Activated CD8-positive, alpha-beta memory T cell treated with anti-CD3 and anti-CD28 coated beads, Interleukin-2, amount 50 U/mL, for 4 hours (primary cell): ENCODE measurements at places on chromosomes 11 and 22.
A peak's percentile ranks its signal among the peaks of the same experiment; 100 is the strongest.

DNA sequence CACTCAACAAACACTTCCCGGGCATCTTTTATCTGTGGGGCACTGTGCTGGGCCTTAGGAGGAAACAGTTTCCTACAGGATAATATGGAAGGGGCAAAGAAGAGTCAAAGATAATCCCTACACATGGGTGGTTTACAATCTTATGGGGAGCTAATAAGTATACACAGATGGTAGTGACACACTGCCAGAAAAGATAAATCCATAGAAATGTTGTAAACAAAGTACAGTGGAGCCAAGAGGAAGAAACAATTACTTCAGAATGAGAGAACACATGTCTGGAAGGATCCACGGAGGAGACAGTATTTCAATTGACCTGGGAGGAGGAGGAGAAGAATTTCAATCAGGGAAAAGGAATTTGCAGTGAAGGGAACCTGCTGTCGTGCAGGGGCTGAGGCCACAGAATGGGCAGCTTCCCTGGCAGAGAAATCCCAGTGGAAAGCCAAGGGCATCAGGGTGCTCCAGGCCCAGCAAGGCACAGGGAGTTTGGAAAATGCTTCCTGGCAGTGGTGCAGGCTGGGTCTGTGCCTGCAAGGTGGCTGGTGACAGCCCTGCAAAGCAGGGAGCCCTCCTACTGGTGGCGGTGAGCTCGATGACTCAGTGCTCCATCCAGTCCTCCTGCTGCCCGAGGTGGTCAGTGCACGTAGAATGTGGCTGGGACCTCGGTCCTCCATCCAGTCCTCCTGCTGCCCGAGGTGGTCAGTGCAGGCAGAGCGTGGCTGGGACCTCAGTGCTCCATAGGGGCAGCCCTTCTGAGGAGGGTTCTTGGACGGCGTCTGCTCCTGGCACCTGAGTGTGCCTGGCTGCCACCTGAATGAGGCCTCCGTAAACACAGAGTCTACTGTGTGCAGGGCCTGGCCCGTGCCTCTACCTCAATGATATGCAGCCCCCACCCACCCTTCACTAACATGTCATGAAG is 444.3 kb upstream of the B3GAT1 start:
- DNase-seq: no peak

DNA sequence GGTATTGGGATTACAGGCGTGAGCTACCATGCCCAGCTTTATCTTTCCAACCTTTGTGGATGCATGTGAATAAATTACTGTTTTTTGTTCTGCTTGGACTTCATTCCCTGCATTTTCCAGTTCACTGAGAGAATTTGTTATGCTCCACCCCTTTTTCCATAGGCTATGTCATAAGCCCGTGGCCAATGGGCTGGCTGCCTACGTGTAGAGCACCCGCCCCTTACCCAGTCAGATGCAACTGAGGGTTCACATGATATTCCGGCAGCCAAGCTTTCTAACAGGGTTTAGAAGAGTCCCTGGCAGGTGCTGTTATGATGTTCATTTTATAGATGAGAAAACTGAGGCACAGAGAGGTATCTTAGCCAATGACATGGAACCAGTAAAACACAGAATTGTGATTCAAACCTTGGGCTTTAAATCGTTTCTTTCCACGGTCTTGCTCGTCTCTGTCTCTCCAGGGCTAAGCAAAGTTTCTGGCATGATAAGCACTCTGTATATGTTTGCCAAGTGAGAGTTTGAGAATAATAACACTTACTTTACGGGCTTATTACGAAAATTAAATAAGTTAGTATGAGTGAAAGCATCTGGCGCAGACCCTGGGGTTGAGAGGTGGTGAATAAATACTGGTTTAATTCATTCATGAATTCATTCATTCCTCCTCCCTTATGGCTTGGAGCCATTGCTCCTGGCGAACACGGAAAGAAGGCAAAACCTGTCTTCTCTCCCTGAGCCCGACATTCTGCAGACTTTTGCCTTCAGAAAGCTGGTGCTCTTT is 42.4 kb upstream of the RASD2 start:
- no peak for DNase-seq

DNA sequence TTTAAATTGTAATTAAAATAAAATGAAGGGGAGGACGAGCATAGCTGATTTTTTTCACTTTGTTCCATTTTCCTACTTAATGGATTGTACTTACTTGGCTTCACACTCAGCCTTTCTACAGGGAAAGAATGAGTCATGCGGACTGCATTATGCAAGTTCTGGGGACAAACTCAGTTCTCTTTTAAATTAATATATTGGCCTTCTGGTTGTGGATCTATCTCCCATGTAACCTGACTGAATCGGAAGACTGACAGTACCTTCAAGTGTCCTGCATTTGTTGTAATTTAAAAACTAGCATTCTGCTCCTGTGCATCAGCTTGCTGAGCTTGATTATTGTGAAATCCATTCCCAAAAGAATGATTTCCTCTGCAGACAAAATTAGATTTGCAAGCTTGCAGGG is 12.2 kb downstream of the OR8D1 start:
- DNase-seq: no peak

DNA sequence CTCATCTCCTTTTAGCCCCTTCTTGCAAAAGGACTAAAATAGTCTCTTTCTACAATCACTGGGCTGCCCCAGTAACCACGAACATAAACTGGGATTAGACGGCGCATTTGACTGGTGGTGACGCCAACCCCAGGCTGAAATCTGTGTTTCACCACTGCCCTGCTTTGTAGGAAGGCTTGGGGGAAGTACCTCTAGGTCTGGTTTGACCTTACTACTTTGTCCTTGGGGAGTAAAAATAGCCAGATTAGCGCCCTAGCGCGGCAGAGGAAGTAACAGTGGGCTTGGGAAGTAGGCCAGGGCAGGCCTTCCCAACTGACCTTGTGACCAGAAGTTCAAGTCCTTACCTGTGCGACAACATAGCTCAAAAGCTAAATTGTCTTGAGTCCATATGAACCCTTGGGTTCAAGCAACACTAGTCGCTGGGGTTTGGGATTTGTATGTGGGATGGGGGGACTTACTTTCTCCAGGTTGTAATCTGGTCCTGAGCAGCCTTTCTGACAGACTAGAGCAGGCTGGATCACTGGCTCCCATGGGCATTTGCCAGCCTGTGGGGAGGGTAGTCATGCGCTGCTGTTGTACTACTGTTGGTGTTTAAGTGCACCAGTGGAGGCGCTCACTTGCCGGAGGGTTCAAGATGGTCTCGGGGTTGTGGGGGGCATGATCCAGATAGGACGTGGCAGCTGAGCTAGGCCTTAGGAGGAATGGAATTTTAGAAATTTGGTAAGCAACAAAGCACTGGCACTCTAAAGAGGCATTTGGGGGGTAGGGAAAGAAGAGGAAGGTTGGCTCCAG is 953 bp upstream of the PACS1 start:
- peak; percentile 39 for DNase-seq

DNA sequence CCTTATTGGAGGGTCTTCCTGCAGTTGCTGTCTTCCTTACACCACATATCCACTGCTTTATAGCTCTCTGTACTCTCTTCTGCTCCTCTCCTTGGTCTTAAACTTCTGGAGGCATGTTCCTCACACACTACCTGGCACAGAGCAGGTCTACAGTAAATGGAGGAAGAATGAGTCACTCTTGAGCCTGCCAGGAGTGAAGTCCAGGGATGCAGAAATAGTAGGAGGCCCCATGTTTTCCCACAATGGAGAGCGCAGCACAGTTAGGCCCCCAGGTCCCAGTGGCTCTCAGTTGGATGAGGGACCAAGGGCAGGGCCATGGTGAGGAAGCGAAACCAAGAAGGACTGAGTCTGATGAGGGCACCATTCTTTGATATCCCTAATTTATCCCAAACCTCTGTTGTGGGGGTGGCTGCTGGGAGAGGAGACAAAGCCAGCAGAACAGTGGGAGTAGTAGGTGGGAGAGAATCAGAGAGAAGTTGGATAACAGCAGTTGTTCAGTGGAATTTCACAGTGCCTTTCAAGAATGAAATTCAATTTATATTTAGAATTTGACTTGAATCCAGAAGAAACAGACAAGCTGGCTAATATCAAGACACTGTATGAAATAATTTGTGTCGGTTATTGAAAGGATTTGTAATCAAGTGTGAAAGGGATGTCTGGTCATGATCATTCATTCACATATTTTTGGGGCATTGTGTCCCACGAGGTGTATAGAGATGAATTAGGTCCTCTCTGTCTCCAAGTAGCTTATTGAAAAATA is 187.8 kb downstream of the HIPK3 start:
- DNase-seq: no peak

GRCh38 chr11:76459299-76459698 is 14.5 kb downstream of the EMSY start:
- no peak for DNase-seq

DNA sequence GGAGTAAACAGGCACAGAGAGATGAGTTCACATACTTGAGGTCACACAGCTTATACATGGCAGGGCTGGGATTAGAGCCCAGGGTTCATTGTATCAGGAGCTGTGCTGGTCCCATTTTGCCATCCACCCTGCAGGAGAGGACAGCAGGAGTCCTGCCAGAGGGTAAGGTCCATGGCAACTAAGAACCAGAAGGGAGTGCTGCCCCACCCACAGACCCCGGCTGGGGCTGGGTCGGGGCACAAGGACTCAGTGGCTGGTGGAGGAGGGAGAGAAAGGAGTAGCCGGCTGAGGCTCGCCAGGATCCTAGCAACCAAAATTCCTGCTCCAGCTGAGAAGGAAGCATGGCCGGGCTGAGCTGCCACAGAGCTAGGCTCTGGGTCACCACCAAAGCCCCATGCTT is 25.9 kb upstream of the TP53I11 start:
- DNase-seq: no peak

GRCh38 chr22:17483688-17484372 is 79.5 kb upstream of the SLC25A18 start:
- no peak for DNase-seq

- no peak for DNase-seq
Measured at GRCh38 chr22:37427135-37427710, at the start of gene ELFN2. TSS of gene ELFN2 (minus strand) at chr22:37427479. CDS start at chr22:37375534, 51,945 bp downstream.

DNA sequence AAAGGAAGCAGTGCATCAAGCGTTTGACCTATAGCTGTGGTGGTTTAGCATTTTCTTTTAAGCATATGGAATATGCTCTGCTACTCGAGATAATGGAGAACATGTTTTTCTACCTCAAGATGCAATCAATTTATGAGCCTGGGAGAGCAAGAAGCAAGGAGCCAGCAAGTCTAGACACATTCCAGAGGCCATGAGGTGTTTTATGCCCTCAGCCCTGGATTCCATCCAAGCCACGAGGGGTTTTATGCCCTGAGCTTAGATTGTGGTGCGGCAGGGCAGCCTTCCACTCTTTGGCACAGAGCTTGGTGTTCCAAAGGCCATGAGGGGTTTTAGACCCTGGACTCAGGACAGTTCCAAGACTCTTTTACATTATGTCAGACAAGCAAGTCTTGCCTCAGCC is 11.7 kb upstream of the DNAJB13 start:
- DNase-seq: no peak

DNA sequence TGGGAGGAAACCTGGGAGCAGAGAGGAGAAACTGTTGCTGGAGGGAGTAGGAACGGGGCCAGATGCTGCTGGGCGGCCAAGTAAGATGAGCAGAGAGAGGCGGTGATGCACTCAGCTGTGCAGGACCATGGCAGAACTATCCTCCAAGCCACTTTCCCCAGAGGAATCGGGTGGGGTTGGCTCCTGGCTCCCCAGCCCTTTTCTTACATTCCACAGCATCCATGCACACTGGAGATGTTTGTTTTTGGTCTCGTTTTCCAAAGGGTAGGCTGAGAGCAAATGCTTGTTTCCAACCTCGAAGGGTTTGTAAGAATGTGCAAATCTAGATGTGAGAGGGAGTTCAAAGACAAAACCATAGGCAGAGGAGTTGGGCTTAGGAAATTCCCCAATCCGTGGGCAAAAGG is 73.2 kb downstream of the DBX1 start:
- DNase-seq: no peak

DNA sequence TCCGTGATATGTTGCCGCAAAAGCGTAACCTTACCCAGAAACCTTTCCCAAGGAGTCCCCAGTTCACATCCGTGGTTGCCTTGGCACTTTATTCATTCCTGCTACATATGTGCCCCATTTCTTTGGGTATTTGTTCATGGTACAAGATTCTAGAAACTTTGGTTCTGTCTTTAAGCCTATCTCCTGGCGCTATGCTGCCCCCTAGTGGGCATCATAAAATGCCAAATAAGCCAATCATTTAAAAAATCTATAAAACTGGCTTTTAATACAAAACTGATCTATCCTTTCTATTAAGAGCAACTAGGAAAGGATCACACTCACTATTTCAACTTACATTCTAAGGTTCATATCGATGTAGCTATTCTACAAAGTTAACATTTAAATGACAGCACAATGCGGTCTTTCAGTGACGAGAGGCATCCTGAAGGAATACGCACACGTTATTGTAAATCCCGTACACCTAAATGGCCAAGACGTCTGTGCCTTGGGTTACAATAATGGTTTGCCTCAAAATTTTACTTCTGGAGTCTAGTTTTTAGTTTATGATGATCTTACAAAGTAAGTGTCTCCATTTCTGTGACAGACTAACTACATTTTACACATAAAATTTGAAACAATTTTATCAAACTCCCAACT is 16.2 kb downstream of the PIWIL3 start:
- DNase-seq: peak; percentile 52

- no peak for DNase-seq
Measured at GRCh38 chr11:76885390-76886097, 24.8 kb downstream of the ACER3 start.

DNA sequence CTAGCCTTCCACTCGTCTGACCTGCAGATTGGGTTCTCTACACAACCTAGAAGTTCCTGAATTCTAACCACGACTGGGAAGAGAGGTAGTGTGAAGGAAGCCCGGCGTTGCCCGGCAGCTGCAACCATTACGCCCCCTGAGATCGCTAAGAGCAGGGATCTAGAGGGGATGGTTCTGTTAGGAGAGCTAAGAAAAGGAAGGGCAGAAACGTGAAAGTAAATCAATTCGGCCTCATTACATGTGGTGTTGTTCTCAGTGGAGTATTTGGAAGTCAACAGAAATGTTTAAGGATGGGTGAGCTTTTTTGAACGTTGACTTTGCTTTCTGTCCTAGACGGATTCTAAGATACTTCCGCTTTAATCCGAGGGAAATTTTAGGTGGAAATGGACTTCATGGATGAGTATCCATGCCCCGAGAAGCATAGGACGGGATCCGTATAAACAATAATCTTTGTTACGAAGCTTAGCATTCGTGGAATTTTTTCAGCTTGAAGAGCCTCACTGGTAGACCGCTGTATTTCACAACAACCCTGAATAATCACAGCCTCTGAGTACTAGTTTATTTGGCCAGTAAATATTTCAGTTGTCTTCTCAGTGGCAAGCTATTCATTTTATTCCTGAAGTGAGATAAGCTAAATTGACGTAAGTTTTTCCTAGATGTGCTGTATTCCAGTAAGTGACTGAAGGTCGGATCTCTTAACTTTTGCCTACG is 629 bp downstream of the ATP5MG start:
- no peak for DNase-seq
